H9 (cell line): ENCODE measurements at places on chromosomes 1 and 21. TPM values are rescaled to one million over a fixed set of nuclear protein-coding genes. Genes with fewer than 3 reads are reported as not detected.
A peak's percentile ranks its signal among the peaks of the same experiment; 100 is the strongest.

DNA sequence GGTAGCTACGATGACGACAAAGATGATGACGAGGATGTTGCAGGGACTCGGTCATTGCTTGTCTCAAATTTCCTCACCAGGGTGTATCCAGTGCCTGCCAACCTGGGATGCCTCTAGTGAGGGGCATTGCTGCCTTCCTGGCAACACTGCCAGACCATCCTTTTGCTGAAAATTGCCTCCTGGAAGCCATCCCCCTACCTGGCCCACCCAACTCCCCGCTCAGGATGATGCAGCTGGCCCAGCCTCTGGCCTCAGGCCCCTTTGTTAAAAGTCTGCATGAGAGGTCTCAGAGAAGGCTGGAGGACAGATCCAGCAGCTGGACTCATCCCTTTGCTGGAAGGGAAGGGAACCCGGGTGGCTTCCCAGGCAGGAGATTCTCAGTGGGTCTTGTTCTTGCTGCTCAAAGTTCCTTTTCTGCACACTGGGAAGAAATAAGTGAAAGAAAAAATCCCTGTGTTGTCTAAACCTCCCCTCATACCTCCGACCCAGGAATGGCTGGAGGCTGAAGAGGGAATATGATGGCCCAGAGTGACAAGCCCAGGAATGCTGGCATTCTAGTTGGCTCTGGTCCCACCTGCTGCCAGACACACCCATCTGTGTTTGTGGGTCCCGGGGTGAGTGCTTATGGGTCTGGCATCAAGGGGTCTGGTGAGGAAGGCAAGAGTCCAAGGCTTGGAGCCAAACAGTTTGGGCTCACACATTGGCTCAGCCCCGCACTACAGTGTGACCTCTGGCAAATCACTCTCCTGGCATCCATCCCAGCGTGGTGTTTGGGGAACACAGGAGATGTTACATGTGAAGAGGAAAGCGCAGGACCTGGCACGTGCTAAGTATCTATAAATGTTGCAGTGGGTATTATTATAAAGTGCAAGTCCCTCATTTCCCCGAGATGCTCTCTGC, 6.7 kb upstream of the FNDC5 start:
- no peaks in the 10 kb centered on the region for H3K27me3 ChIP-seq
- no peak overlapping the region for H3K4me3 ChIP-seq
- H3K4me1 ChIP-seq: peaks cover 3% of the 10 kb centered on the region; the same call in 1 of the 2 replicates
- H3K36me3 ChIP-seq: no peaks in the 10 kb centered on the region

GRCh38 chr1:99004254-99004860, 304 bp downstream of the PLPPR5 start:
- peak overlapping the region; percentile 74 for H3K4me3 ChIP-seq
- no peak overlapping the region for H3K27ac ChIP-seq
- no peaks in the 10 kb centered on the region for H3K4me1 ChIP-seq
- H3K27me3 ChIP-seq: no peaks in the 10 kb centered on the region
- DNase-seq: peak; percentile 43
- no peaks in the 10 kb centered on the region for H3K36me3 ChIP-seq

- H3K36me3 ChIP-seq: no peaks in the 10 kb centered on the region; the same call in 1 of the 2 replicates
- H3K27me3 ChIP-seq: no peaks in the 10 kb centered on the region
- DNase-seq: no peak
- no peak overlapping the region for H3K27ac ChIP-seq
- no peak overlapping the region for H3K4me3 ChIP-seq
Measured at GRCh38 chr21:45911806-45912325, 69.7 kb upstream of the COL6A1 start.

DNA sequence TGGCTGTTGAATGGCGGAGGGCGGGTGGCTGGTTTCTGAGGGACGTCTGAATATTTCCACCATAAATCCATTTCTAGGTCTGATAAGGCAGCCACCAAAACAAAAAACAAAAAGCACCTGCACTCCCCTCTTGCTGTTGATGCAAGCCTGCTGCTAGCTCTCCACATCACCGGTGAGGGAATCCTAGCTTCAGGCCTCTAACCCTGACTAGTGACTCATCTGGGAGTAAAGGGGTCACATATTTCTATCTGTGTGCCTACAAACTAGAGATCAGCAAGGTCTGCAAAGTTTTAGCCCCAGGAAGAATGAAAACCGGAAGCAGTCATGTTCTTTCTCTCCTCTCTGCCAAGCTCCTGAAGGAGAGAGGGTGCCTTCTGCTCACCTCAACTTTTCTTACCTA, 10.3 kb upstream of the ERMAP start:
- no peak overlapping the region for H3K27ac ChIP-seq
- H3K36me3 ChIP-seq: peaks cover 19% of the 10 kb centered on the region
- H3K4me1 ChIP-seq: no peaks in the 10 kb centered on the region
- H3K4me3 ChIP-seq: no peak overlapping the region
- no peak for DNase-seq

DNA sequence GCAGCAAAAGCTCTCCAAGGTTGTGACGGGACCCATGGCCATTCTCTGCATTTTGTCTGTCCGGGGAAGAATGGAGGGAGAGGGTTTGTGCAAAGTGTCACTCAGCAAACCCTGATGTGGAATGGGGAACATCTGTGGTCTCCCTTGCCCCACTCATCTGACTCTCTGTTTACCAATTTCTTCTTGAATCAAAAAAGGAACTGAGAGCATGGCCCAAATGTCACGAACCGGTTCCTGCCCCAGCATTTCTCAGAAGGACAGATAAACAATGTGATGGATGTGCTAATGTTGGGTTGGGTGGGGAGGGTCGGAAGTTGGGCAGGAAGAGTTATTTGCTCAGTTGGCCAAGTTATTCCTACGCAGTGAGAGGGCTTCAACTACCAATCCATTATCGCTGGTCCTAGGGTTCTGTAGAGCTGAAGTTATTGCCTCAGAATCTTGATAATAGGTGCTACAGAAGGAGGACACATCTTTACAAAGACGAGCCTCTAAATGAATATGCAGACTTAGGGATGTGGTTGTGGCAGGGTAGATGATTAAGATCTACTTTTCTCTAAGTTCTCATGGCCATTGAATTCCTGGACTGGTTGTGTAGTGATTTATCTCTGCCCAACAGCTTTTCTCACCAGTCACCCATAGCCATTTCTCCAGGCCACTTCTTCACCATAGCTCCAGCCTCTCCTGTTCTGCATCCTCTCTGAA, 9.6 kb upstream of the DUSP12 start:
- H3K4me1 ChIP-seq: peaks cover 10% of the 10 kb centered on the region; the same call in 1 of the 2 replicates
- no peaks in the 10 kb centered on the region for H3K36me3 ChIP-seq
- no peaks in the 10 kb centered on the region for H3K27me3 ChIP-seq

The PTPN22 gene
- total RNA-seq: not detected in 2 replicates

The KLHDC7A gene
- total RNA-seq: 11.4 and 11.6 TPM in 2 replicates

GRCh38 chr1:177793900-177794299, 176.0 kb downstream of the SEC16B start:
- H3K4me3 ChIP-seq: no peak overlapping the region
- no peak for DNase-seq
- H3K36me3 ChIP-seq: peaks cover 7% of the 10 kb centered on the region
- no peaks in the 10 kb centered on the region for H3K27me3 ChIP-seq
- peaks cover 15% of the 10 kb centered on the region for H3K4me1 ChIP-seq
